GDM1 (cell line): ENCODE measurements at places on chromosomes 4 and X.

DNA sequence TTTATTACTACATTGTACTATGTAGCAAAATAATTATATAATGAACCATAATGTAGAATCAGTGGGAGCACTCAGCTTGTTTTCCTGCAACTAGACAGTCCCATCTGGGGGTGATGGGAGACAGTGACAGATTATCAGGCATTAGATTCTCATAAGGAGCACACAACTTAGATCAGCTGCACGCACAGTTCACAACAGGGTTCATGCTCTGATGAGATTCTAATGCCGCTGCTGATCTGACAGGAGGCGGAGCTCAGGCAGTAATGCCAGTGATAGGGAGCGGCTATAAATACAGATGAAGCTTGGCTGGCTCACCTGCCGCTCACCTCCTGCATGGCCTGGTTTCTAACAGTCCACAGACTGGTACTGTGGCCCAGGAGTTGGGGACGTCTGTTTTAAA is 199.2 kb downstream of the MAB21L2 start:
- no peak for DNase-seq

DNA sequence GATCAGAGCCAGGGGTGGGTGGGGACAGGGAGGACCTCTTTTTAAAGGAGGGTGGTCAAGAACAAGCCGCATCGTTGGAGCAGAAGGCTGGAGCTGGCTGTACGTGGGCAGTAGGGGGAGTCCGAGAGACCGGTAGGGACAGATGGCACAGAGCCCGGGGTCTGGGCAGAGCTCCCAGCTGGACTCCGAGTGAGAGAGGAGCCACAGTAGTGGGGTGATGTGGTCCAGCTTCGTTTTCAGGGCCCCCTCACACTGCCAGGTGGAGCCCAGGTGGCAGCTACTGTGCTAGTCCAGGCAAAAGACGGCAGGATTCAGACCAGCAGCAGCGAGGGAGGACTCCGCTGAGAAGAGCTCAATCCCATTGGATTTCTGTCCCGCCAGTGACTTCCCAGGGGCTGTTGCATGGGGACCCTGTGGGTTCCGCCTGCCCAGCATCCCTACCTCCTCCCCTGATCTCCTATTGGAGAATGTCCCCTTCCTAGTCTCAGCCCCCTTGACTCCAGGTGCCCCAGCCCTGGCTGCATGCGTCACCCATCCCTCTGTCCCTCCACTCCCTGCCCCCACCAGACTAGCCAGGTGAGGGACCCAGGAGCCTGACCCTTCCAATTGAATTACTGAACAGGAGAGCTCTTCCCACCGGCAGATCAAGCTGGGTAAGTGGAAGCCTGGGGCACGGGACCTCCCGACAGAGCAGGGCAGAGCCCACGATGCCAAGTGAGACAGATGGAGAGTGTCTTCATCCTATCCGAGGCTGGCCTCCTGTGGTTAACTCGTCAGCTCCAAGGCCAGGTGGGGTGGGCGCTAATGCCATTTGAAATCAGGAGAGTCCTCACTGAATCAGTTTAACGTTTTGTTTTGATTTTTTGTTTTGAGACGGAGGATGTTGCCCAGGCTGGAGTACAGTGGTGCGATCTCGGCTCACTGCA is 2.9 kb downstream of the ARHGAP4 start:
- DNase-seq = no peak

GRCh38 chrX:18574591-18574990 is 97.3 kb downstream of the RS1 start:
- no peak for DNase-seq

DNA sequence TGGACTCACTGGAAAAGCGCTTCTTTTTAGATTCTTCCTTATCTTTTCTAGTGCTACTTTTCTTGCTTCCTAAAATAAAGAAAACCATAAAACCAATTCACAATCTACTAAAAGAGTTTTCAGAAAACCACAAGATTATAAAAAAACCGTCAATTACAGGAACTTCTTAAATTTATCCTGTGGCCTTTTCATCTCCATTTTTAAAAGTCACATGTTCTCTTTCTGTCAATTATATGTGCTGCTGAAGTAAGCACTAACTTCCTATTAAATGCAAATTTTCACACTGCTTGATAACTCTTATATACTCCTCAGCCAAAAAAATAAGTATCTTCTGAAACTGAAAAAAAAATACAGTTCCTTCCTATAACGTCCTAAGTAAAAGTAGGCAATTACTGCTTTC is 32.8 kb downstream of the CENPC start:
- no peak for DNase-seq

- no peak for DNase-seq
Measured at GRCh38 chr4:59086410-59086809, 1976.2 kb upstream of the IGFBP7 start.

DNA sequence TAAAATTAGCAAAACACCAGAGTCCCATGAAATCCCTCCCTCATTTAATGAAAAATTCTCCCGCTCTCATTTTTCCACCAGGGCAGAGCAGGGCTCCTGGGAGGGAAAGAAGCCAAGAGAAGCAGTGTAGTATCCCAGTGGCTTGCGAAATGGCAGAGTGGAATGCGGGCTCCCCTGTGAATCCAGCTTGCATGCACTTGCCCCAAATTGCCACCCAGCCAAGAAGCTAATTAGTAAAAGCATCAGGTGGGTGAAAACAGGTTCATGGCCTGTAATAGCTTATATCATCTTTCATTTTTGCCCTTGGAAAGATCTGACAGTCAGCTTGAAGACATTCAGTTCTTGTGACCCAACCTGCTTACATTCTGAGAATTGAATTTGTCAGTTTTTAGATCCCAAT is 10.1 kb downstream of the AMOT start:
- no peak for DNase-seq

DNA sequence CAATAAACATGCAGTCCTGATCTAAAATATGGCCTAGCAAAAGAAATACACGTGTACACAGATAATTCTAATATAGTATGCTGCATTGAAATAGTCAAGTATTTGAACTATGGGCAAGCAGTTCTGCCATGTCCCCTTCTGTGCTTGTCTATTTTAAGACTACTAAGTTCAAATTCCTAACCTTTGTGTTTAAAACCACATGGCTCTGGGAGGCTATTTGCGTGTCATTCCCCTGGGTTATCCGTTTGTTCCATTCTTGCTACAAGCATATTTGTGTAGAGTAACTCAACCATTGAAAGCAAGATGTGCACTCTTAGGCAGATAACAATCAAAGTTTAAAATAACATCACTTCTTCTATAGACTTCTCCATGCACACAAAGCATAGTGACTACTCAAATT is 25.4 kb upstream of the TBC1D1 start:
- DNase-seq = no peak

GRCh38 chr4:116387937-116388474 is 697.4 kb downstream of the TRAM1L1 start:
- no peak for DNase-seq
